ENCODE measurements at places on chromosomes 3 and 15.

DNA sequence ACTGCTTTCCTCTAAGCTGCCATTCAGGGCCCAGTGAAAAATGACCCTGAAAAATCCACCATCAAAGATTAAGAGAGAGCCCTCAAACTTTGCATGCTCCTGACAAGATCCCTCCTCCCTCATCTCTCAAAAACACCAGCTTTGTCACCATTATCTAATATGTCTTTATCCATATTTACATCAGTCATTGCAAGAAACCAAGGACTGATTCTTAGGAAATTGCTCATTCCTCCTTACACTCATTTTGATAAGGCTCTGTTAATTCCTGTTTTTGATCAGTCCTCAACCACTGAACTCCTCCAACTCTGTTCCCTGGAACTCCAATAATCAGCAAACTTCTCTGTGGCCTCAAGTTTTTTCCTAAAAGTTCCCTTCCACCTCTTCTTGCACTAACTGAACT is 51.8 kb downstream of the CD200 start:
- DNase-seq, result no peak

- DNase-seq, result no peak
Measured at GRCh38 chr15:63827113-63827512, 6.6 kb downstream of the HERC1 start.

DNA sequence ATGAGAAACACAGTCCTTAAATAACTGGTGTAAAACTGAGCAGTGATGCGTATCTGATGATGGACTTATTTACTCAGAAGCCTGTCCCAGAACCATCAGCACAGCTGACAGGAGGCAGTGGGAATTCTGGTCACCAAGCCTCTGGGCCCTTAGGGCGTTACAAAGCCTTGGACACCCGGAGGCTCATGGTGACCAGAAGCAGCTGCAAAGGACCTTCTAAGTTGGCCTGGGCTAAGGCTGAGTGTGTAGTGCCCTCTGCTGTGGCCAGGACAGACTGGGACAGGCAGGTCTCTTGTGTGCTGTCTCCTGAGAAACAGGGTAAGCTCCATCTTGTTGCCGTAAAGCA is 168.9 kb downstream of the ATP10A start:
- DNase-seq, result no peak

DNA sequence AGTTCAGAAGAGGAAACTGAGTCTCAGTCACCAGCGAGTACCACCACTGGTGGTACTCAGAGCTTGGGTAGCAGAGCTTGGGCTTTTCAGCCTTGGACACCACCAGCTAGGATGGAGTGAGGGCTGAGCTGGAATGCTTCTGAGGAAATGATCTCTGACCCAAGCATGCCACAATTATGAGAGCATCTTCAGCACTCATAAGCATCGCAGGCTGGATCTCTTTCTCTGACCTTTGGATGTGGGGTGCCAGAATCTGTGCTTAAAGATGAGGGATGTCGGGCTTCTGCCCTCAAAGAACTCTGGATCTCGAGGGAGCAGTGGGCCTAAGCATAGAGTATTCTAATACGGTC is 36.4 kb downstream of the ZNF710 start:
- DNase-seq, result no peak

DNA sequence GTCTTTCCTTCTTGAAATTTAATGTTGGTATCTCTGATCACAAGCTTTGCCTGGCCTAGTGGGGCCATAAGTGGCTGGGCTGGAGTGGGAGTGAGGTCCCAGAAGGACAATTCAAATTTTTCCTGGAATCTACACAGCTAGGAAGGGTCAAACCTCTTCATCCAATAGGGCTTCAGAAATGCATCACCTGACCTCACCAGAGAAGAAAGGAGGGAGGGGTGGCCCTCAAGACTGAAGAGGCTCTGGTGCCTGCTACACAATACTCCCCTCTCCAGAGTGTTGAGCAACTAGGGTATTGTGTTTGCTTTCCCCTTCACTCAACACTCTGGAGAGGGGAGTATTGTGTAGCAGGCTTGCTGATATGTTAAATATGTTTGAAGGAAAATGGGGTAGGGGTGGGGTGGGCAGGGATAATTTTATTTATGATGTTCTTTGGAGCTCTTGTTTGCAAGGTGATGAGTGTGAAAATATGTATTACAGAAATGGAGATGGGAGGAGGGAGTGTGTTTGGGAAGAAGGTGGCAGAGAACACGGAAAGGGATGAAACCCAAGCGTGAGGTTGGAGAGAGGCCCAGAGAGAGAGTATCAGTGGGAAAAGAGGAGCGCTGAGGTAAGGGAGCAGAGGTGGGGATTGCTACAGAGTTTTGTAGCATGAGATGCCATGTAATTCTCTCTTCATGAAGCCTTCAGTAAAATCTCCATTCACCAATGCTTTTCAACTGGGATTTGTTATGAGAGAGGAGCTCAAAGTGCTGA is 5.7 kb upstream of the KLHL24 start:
- DNase-seq, result no peak

DNA sequence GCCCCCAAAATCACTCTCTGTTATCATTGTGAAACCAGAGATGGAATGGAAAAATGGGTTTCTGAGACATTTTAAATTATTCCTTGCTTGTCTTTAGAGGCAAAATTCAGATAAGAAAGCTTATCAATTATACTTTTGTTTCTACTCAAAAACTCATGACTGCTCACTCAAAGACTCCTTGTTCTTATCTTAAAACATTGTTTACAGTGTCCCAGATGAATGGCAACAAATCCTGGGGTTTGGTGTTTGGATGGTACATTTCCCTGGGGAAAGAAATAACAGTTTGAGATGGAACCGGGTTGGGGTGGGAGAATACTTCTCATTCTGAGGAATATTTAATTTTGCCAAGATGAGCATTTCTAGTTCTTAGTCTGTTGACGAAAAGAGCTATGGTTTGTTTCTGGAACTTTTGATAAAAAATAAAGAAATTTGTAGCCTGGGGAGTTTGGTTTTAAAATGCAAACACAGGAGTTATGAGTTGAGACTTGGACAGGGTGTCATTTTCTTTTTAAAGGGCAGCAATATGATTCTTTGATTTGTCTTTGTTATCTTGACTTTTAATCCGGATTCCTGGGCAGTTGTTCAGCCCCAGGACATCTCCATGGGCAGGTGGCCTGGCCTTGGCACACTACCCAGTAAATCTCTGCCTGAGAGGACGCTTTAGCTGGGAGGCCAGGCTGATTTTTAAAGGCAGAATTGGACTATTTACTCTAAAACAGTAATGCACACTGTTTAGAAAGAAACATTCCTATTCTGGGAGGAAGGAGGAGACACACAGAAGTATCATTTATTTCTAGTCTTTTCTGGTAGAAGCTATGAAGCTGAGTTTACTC is 32.4 kb downstream of the BTD start:
- DNase-seq, result no peak

DNA sequence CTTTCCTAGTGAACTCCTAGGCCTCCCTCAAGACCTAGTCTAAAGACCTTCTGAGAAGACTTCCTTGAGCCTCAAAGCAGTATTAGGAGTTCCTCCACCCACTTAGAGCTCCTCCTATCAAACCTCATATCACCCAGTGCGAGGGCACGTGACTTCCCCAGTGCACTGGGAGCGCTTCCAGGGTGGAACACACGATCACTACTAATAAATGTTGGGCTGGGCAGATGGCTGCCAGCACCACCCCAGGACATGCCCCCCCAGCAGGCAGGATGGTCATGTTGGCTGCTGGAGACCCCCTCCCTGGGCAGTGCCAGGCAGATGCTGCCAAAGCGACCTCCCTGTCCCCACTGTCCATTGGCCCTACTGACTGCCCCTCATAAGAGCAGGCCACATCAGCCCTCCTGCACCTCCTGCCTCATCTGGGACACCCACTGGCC is 8.5 kb upstream of the PLXND1 start:
- no peak for DNase-seq

GRCh38 chr15:25972141-25972675 is 109.1 kb upstream of the ATP10A start:
- no peak for DNase-seq

GRCh38 chr3:158532099-158532734 is 38.8 kb upstream of the MLF1 start:
- no peak for DNase-seq

DNA sequence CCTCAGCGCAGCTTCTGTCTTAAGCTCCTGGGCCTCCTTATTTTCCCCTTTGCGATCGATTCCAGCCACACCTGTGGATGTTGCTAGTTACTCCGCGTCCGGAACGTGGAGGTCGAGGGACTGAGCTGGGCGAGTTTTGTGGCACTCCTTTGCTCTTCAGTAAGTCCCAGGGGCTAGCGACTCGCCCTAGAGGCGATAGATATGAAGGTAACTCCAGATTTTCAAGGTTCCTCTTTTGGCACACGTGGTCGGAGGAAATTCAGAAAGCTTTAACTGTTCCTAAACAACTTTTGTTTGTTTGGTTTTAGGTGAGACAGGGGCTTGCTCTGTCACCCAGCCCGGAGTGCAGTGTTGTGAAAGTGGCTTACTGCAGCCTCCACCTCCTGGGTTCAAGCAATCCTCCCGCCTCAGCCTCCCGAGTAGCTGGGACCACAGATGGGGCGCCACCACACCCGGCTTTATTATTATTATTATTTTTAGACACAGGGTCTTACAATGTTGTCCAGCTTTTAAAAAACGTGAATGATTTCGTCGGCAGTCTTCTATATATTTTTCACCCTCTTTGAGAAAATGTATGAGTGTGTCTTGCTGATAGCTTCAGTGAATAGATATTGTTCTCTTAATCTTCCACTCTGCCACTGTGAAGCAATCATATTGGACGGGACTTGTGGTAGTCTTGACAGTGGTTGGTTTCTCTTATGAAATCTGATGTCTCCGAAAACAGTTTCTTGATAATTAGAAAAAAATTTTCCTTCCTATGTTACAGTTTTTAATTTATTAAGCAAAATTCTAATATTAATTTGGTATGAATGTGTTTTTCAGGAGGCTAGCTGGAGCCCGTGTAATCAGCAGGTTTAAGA is 785 bp downstream of the MFSD1 start:
- DNase-seq, result peak; percentile 38

GRCh38 chr3:49462222-49462621 is 7.8 kb upstream of the DAG1 start:
- DNase-seq, result no peak

DNA sequence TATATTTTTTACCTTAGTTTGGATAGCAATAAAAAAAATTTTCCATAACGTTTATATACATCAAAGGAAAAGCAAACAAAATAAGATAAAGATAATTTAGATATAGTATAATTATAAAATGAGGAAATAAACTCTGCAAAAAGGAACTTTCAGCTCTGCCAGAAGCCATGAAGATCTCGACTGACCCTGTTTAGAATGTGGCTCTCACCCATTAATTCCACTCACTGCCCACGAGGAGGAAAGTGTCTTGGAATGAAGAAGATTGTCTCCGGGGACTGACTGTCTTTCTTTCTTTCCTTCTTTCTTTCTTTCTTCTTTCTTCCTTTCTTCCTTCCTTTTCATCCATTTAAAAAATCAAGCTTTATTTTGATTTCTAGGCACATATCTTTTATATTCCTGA is 20.1 kb upstream of the PRR20G start:
- no peak for DNase-seq

DNA sequence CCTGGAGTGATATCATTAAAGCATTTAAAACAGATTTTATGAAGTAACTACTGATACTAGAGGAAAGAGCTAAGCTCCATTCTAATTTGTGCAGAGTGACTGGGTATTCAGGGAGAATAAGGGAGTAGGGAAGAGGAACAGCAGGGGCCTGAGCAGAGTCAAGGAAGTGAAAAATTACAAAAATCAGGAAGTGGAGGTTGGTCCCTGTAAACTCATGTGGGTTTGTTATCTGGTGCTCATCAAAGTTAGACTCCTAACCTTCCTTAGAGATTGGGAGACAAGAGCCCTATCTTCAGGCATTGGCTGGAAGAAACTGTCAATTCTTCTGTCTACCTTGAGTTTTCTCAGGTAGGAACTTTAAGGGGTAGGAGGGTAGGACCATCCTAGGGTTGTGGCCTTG is 82.5 kb downstream of the NEK11 start:
- no peak for DNase-seq

DNA sequence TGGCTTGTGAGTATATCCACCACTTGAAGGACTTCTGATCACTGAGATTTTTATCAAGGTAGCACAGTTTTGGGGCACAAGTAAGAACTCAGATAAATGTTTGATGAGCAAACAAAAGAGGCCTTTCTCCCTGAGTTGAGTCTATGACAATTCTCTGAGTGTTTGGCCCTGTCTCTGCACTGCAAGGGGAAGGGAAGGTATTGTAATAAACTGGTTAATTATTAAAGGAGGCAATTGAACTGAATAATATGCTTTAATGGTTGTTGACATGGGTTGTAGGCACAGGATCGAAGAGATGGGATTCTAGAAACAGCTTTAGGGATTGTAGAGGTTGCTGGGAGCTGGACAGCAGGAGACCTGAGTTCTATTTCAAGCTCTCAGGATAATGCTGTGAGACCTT is 95.0 kb upstream of the MRPL3 start:
- DNase-seq, result no peak

DNA sequence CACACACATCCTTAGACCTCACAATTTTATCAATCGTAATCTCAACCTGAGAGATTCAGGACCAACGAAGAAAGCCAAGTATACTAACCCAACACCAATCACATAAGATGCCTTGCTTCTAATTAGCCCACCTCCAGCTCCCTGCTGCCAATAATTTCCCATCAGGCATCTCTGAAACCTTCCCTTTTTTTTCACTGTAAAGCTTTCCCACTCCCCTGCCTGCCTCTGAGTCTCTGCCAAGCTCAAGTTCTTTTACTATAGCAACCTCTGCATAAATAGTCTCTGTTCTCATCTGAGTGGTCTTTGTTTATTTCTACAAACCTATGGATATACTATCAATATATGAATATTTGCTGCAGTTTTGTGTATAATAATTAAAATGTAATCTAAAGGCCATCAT is 86.5 kb downstream of the PIK3CB start:
- no peak for DNase-seq

DNA sequence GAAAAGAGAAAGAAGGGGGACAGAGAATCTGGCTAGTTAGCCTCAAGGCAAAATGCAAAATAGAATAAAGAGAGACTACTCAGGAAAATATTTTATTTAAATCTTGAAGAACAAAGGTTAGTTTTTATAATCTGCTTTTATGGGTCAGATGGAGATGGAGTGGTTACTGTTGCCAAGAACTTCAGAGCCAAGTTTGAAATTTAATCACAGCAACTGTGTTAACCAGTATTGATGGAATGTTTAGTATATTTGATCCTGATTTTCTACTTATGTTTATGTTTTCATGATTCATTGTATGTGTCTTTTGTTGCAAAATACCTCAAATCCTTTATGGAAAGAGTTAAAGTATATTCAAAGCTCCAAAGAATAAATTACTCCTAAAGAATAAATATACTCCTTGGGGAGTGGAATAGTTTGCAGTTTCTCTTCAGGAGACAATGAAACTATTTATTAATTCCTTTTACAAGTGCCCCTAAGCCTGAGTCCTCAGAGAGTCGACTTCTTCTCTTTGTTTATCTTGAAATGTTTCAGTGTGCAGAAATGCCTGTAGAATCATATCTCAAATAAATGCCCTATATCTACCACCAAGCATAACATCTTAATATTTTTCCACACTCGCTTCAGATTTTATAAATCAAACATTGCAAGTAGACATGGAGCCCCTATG is 60.9 kb upstream of the THSD4 start:
- DNase-seq, result no peak

- DNase-seq, result no peak
Measured at GRCh38 chr3:14425581-14426304, 23.3 kb downstream of the SLC6A6 start.

All from memory B cell (primary cell).